ENCODE measurements at places on chromosomes 6 and 20. TPM values are rescaled to one million over a fixed set of nuclear protein-coding genes. Genes with fewer than 3 reads are reported as not detected.

GRCh38 chr6:100573166-100573565 is 108.4 kb upstream of the SIM1 start:
- DNase-seq: no peak
- H3K36me3 ChIP-seq: peaks cover 35% of the 10 kb centered on the region
- H3K4me1 ChIP-seq: no peaks in the 10 kb centered on the region
- H3K4me3 ChIP-seq: no peak overlapping the region
- H3K27me3 ChIP-seq: no peaks in the 10 kb centered on the region

DNA sequence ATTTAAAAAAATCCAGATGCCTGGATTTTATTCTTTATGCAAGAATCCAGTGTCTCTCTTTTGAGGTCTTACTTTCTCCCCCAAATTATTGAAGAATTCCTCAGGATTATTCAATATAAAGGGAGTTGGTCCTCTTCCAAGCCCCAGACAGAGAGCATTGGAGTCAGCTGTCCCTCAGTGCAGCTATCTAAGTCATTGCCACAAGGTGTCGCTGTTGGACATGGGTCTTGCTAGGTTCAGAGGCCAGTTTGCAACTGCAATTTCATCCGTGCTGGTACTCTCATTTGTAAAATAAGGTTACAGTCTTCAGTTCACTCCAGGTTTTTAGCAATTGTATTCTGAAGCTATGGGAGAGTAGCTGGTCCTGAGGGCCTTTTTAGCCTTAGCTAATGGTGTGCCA is 27.8 kb downstream of the CCN2 start:
- H3K27me3 ChIP-seq: peaks cover 31% of the 10 kb centered on the region
- H3K4me1 ChIP-seq: no peaks in the 10 kb centered on the region
- no peaks in the 10 kb centered on the region for H3K36me3 ChIP-seq
- peak; percentile 63 for DNase-seq

GRCh38 chr6:17258749-17259148 is 22.4 kb upstream of the RBM24 start:
- H3K36me3 ChIP-seq: no peaks in the 10 kb centered on the region
- no peak overlapping the region for H3K27ac ChIP-seq

- H3K36me3 ChIP-seq: peaks cover 26% of the 10 kb centered on the region
- H3K4me3 ChIP-seq: peak overlapping the region; percentile 44
- peak; percentile 58 for DNase-seq
- no peaks in the 10 kb centered on the region for H3K27me3 ChIP-seq
- H3K4me1 ChIP-seq: peaks cover 49% of the 10 kb centered on the region
Measured at GRCh38 chr20:56439771-56440291, 27.8 kb downstream of the CASS4 start.

- no peak overlapping the region for H3K27ac ChIP-seq
- no peaks in the 10 kb centered on the region for H3K36me3 ChIP-seq
- H3K4me3 ChIP-seq: no peak overlapping the region
- H3K27me3 ChIP-seq: peaks cover 9% of the 10 kb centered on the region
- no peak for DNase-seq
- no peaks in the 10 kb centered on the region for H3K4me1 ChIP-seq
Measured at GRCh38 chr20:13238001-13238653, 17.1 kb downstream of the ISM1 start.

- H3K36me3 ChIP-seq: no peaks in the 10 kb centered on the region
- DNase-seq: no peak
- no peak overlapping the region for H3K4me3 ChIP-seq
- H3K27ac ChIP-seq: no peak overlapping the region
- H3K4me1 ChIP-seq: no peaks in the 10 kb centered on the region
Measured at GRCh38 chr20:39808613-39809012, 846.5 kb downstream of the DHX35 start.

DNA sequence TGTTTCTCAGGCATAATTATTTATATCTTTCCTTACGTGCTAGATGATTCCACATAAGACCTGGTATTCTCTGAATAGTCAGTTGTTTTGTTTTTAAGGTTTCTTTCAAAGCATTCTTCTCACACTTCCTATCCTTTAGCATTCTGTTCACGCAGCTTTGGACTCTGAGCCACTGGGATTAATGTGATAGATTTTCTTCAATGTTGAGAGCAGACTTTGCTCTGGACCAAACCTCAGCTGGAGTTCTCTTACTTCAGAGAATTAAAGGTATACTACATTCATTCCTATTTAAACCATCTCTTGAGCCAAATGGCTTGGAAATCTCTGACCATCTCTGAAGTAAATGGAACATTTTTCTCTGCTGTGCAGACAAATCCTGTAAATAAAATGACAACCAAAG is 70.7 kb upstream of the TRAF3IP2 start:
- peaks cover 52% of the 10 kb centered on the region for H3K36me3 ChIP-seq
- H3K27ac ChIP-seq: peak overlapping the region; percentile 6
- H3K27me3 ChIP-seq: no peaks in the 10 kb centered on the region
- no peak for DNase-seq
- H3K4me3 ChIP-seq: no peak overlapping the region
- H3K4me1 ChIP-seq: no peaks in the 10 kb centered on the region

GRCh38 chr6:80209430-80209829 is 103.0 kb downstream of the BCKDHB start:
- H3K27me3 ChIP-seq: no peaks in the 10 kb centered on the region
- H3K4me3 ChIP-seq: no peak overlapping the region
- peaks cover 10% of the 10 kb centered on the region for H3K36me3 ChIP-seq
- peaks cover 14% of the 10 kb centered on the region for H3K4me1 ChIP-seq
- no peak for DNase-seq

DNA sequence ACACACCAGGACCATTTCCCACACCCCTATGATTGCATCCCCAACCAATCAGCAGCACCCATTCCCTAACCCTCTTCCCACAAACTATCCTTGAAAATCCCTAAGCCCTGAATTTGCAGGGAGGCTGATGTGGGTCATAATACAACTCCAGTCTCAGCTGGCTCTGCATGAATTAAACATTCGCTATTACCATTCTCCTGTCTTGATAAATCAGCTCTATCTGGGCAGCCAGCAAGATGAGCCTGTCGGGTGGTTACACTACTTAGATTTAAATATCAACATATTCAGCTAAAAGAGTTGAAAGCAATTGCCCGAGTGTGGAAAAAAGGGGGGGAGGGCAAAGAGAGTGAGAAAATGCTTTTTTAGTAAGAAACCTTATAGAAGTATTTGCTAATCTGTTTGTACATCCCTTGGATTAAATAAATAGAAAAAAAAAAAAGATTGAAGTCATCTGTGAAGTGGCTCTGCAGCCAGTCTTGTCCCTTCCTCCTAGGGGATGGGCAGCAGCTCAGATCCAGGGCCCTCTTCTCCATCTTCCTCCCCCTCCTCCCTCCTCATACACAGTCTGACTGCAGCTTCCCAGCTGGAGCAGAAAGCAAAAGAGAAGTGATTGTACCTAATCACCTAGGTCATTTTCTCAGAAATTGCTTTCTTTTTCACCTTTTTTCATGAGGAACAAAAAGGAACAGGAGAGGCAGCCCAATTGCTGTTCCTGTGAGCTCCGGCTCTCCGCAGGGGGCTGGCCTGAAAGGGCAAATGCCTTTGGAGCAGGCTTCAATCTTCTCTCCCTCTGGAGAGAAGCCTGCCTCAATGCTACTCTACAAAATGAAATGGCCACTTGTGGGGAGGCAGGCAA is 356.6 kb upstream of the SULF2 start:
- H3K4me3 ChIP-seq: no peak overlapping the region
- no peaks in the 10 kb centered on the region for H3K36me3 ChIP-seq
- no peaks in the 10 kb centered on the region for H3K4me1 ChIP-seq
- DNase-seq: no peak
- no peak overlapping the region for H3K27ac ChIP-seq

DNA sequence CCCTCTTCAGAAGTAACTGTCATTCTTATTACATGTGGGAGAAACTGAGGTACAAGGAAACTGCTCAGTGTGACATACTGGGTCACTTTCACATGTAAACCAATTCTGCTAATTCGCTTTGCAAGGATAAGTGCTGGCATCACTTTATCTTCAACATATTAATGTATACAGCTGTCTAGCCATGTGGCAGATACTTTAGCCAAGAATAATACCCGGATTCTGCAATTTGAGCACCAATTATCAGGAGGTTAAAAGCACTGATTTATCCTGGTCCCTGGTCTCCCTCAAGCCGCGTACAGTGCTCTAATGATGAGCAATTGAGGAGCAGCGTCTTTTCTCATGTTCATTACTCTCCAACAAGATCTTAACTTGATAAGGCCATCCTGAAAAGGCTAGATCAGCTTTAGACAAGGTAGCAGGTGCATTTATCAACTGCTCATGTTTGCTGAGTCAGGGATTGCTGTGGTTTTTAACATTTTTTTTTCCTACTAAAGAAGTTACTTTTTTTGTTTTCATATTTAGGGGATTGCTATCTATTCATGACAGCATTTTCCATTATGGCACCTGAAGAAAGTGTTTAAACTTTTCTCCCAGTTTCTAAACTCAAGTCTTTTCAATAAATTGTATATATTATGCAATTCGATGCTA is 1066.3 kb upstream of the MAP3K7 start:
- no peaks in the 10 kb centered on the region for H3K27me3 ChIP-seq
- no peaks in the 10 kb centered on the region for H3K4me1 ChIP-seq
- no peak overlapping the region for H3K27ac ChIP-seq
- no peak for DNase-seq
- H3K4me3 ChIP-seq: no peak overlapping the region

DNA sequence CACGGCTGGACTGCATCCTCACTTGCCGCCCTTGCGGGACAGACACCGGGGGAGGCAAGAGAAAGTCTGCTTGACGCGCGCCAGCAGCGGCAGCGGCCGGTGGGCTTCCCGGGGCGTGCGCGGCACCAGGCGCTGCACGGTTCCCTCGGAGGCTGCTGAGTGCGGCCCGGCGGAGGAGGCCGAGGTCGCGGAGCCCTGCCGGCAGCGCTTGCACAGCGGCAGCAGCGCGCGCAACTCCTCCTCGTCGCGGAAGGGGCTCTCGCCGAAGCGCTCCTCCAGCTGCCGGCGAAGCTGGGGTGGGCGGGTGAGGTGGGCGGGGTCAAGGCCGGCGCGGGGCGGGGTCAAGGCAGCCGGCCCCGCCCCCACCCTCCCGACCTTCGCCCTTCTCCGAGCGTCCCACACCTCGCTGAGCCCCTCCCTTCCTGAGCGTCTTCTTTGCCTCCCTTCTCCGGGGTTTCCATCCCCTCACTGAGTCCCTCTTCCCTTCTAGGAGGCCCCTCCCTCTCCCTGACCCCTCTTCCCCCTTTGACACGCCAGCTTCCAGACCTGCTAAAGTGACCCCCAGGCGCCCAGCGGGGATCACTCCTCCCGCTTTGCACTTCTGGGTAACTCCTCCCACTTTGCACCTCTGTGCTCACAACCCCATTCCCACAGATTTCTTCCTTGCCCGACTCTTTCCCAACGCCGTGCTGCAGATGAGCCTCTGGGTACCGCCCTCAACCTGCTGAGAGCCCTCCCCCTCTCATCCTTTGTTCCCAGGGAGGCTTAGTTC is 8.8 kb downstream of the DUSP15 start:
- peaks cover 34% of the 10 kb centered on the region for H3K27me3 ChIP-seq
- no peak overlapping the region for H3K27ac ChIP-seq
- no peaks in the 10 kb centered on the region for H3K36me3 ChIP-seq
- H3K4me1 ChIP-seq: peaks cover 8% of the 10 kb centered on the region
- peak; percentile 80 for DNase-seq

- no peaks in the 10 kb centered on the region for H3K27me3 ChIP-seq
- no peak overlapping the region for H3K27ac ChIP-seq
- no peaks in the 10 kb centered on the region for H3K4me1 ChIP-seq
- no peaks in the 10 kb centered on the region for H3K36me3 ChIP-seq
Measured at GRCh38 chr20:19381947-19382346, 169.5 kb downstream of the SLC24A3 start.

DNA sequence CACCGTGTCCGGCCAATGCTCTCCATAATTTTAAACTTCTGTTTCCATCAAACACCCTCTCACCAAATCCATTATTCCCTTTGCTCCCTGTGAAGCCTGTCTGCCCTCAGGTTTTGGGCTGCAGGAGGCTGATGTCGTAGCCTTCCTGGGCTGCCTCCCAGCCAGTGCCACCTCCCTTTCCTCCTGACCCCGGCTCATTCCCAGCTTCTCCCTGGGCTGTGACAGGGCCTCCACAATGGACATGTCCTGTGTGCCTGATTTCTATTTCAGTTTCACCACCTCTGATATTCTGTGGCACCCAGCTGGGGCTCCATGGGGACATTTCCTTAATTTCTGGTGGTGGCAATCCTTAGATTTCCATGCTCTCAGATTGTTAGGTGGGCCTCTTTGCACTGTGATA is 28.8 kb downstream of the IL20RA start:
- H3K4me1 ChIP-seq: no peaks in the 10 kb centered on the region
- peaks cover 73% of the 10 kb centered on the region for H3K27me3 ChIP-seq
- no peak for DNase-seq
- no peaks in the 10 kb centered on the region for H3K36me3 ChIP-seq
- no peak overlapping the region for H3K4me3 ChIP-seq

DNA sequence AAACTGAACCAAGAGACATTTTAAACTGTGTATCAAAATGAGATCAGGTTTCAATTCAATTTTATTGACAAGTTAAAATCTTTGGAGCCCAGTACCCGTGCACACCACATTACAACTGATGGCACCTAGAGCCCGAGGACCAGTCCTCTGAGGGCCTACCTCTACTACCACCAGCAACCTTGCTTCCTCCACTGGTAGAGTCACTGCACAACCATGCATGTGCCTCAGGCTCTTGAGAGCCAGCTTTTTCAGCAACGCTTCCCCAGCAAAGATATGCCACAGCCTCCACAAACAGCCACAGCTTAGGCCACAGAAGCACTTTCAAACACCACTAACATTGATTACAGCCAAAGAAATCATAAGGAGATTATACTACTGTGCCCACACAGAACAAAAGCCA is 328.6 kb upstream of the RNF217 start:
- H3K4me3 ChIP-seq: no peak overlapping the region
- no peaks in the 10 kb centered on the region for H3K27me3 ChIP-seq
- H3K27ac ChIP-seq: no peak overlapping the region
- no peak for DNase-seq
- H3K36me3 ChIP-seq: no peaks in the 10 kb centered on the region

- H3K27me3 ChIP-seq: no peaks in the 10 kb centered on the region
- peaks cover 35% of the 10 kb centered on the region for H3K36me3 ChIP-seq
- no peak overlapping the region for H3K4me3 ChIP-seq
- no peak overlapping the region for H3K27ac ChIP-seq
- H3K4me1 ChIP-seq: peaks cover 23% of the 10 kb centered on the region
- no peak for DNase-seq
Measured at GRCh38 chr6:134171517-134171916, 119.1 kb upstream of the SLC2A12 start.

The CRISP2 gene
- total RNA-seq: not detected

The TMEM170B gene
- total RNA-seq: 1.7 TPM
